ENCODE measurements at places on chromosomes 11 and 22. TPM values are rescaled to one million over a fixed set of nuclear protein-coding genes. Genes with fewer than 3 reads are reported as not detected.
A peak's percentile ranks its signal among the peaks of the same experiment; 100 is the strongest.

- DNase-seq = no peak
Measured at GRCh38 chr11:86034710-86035109, 34.2 kb downstream of the PICALM start.

- no peak for DNase-seq
Measured at GRCh38 chr11:66674964-66675602, 2.6 kb downstream of the RBM4B start.

DNA sequence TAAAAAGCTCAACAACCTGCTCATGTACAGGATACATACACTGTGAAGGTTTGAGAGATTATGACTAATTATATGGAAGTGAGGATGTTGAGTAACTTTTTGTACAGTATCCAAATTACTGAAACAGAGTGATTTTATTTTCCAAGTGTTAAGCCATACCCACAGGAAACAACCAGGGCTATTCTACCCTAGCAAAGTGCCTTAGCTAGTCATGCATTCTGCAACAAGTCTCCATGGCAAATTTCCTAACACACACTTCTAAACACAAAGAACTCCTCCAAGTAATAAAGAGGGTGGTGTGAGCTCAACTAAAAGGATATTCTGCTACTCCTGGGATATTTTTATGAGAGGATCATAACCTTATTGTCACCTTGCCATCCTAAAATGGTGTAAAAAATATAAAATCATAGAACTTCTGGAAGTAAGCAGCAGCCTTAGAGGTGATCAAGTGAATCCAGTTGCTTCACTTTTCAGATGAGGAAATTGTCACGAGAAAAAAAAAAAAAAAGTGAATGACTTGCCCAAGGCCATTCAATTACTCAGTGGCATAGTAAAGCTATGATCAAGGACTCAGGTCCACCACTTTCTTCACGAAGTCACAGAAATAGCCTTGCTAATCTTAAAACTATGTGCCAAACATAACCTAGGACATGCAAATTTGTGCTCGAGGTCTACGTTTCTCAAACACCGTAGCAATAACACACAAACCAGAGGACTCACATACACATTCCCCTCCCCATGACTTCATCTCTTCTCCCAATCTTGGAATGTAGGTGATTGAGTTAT, 4.2 kb downstream of the LGR4 start:
- no peak for DNase-seq

GRCh38 chr11:131254254-131254653, 116.2 kb upstream of the NTM start:
- no peak for DNase-seq

DNA sequence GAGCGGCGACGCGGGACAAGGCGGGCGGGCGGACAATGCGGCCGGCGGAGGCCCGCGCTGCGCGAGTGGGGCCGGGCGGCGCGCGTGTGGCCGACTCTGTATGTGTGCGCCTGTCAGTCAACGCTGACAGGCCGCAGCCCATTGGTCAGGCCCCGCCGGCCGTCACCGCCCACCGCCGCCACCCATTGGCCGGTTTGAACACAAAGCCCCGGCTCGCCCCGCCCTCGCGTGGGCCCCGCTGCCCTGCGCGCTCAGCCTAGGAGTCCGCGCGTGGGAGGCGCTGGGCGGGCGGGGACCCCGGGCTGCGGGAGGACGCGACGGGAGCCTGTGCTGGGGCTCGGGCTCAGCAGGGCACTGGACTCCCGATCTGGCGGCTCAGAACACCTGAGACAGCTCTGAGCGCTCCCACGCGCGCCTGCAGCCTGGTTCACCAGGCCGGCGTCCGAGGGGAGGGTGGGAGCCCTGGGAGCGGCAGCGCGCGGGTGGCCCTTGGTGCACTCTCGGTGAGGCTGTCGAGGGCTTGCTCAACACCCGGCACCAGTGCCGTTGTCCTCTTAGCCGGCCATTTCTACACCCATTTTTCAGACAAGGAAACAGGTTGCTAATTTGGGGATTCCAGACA, at the start of gene SUN2:
Gene SUN2, minus strand, starts transcription at position 88 of the 622 bp plus-strand sequence. CDS start 3,370 bp downstream, outside the sequence.
- peak; percentile 96 for DNase-seq

GRCh38 chr11:75450826-75451821, 18.1 kb upstream of the KLHL35 start:
- no peak for DNase-seq

GRCh38 chr11:19762266-19762665, 49.6 kb downstream of the NAV2 start:
- DNase-seq = no peak

ST14 gene
- polyA plus RNA-seq = 0.27 TPM

MMP1 gene
- polyA plus RNA-seq = 0.35 TPM

KRTAP5-2 gene
- polyA plus RNA-seq = not detected

MS4A4E gene
- 2.4 TPM for polyA plus RNA-seq

ART1 gene
- polyA plus RNA-seq = 1.8 TPM
